ENCODE measurements at places on chromosomes 5 and 9.

DNA sequence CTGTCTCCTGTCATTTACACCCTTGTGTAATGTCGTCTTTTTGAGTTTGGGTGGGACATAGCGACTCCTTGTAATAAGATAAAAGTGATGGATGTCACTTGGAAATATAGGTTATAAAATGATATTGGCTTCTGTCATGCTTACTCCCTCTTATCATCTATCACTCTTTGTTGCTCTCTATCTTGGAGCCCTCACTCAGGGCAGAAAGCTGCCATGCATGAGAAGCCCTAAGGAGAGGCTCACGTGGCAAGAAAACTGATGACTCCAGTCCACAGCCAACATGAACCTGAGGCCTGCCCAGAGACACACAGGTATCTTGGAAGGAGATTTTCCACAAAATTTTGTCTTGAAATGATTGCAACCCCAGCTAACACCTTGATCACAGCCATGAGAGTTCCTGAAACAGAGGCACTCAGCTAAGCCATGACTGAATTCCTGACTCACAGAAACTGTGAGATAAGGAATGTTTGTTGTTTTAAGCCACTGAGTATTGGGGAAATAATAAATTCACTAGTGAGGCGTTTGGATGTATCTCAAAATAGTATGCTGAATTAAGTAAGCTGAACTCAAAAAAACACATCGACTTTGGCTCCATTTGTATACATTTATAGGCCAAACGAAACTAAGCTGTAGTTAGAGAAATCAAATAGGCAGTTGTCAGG lies 216.7 kb downstream of the CDH18 start:
- no peak for DNase-seq

- no peak for DNase-seq
These were observed 1.9 kb downstream of the SLC31A2 start for GRCh38 chr9:113152699-113153098.

GRCh38 chr9:2923766-2924379 lies 80.0 kb upstream of the PUM3 start:
- no peak for DNase-seq

GRCh38 chr5:23677996-23678395 lies 170.6 kb downstream of the PRDM9 start:
- no peak for DNase-seq

DNA sequence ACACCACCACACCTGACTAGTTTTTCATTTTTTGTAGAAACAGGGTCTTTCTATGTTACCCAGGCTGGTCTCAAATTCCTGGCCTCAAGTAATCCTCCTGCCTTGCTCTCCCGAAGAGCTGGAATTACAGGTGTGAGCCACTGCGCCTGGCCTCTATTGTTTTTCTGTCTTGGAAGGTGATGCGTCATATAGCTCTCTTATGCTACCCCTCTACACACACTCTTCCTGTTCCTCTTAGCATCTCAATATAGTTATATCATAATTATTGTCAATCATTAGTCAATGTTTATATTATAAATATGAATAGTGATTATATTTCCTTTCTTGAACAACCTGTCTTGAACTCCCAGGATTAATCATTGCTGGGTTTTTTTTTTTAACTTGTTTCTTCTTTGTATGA lies 7.3 kb downstream of the PKD2L2 start:
- DNase-seq = no peak

All from NCI-H1092 (cell line).